Amygdala (tissue), 56 donors: ENCODE measurements at places on chromosomes 7 and 10.

DNA sequence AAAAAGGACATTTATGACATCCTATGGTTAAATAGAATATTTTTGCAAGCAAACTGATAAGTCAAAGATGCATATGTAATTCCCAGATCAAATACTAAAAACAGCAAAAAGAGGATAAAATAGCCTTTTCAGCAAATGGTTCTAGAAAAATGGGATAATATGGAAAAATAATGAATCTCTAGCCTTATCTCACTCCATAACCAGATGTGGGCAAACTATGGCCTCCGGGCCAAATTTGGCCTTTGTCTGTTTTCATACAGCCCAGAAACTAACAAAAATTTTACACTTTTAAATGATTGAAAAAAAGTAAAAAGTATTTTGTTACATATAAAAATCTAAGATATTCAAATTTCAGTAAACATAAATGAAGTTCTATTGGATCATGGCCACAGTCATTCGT is 215.4 kb upstream of the PRSS1 start:
- DNase-seq, result no peak

DNA sequence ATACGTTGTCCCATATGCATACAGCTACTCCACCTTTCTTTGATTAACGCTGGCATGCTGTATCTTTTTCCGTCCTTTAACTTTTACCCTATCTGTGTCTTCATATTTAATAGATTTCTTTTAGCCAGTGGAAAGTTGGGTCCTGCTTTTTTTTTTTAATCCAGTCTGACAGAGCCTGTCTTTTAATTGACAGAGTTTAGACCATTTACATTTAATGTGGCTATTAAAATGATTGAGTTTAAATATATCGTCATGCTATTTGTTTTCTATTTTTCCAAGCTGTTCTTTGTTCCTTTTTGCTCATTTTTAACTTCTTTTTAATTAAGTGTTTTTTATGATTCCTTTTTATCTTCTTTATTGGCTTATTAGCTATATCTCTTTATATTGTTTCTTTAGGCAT is 217.6 kb upstream of the NEBL start:
- DNase-seq, result no peak

DNA sequence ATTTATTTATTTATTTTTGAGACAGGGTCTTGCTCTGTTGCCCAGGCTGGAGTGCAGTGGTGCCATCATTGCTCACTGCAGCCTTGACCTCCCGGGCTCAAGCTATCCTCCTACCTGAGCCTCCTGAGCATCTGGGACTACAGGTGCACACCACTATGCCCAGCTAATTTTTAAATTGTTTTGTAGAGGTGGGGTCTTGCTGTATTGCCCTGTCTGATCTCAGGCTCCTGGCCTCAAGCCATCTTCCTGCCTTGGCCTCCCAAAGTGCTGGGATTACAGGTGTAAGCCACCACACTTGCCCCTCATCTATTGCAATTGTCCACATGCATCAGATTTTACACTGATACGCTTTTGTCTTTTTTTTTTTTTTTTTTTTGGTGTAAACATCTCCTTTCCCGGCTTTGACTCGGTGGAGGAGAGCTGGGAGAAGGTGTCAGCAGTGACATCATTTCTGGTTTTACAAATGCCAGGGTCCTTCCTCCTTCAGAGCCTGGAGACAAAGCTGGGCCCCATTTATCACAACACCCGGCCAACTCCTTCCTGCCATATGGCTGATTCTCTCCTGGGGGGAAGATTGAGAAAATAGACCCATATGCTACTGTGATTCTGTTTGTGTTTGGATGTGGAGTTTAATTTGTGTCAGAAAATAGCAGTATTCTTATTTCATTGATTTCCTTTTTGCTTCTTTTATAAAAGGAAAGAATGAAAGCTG is 61.3 kb downstream of the GALNT17 start:
- DNase-seq, result no peak

DNA sequence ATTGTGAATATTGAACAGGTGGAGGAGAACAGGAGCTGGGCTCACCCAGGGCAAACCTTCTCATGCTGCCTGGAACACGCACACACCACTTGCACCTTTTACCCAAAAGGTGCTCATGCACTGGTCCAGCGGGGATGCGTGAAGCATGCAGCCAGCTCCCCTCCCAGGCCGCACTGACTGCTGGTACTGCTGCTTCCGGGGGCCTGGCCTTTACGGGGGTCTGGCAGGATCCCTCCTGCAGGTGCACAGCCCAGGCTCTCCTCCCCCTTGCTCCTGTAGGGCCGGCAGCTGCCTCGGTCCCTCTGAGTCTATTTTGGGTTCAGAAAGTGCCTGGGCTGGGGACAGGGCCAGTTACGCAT is 221.7 kb downstream of the DNAJB6 start:
- no peak for DNase-seq

GRCh38 chr10:58517491-58518355 is 5.1 kb downstream of the BICC1 start:
- no peak for DNase-seq

- no peak for DNase-seq
Measured at GRCh38 chr7:12646139-12646538, 41.3 kb upstream of the ARL4A start.

GRCh38 chr7:2096692-2097387 is 135.9 kb downstream of the MAD1L1 start:
- DNase-seq, result no peak

DNA sequence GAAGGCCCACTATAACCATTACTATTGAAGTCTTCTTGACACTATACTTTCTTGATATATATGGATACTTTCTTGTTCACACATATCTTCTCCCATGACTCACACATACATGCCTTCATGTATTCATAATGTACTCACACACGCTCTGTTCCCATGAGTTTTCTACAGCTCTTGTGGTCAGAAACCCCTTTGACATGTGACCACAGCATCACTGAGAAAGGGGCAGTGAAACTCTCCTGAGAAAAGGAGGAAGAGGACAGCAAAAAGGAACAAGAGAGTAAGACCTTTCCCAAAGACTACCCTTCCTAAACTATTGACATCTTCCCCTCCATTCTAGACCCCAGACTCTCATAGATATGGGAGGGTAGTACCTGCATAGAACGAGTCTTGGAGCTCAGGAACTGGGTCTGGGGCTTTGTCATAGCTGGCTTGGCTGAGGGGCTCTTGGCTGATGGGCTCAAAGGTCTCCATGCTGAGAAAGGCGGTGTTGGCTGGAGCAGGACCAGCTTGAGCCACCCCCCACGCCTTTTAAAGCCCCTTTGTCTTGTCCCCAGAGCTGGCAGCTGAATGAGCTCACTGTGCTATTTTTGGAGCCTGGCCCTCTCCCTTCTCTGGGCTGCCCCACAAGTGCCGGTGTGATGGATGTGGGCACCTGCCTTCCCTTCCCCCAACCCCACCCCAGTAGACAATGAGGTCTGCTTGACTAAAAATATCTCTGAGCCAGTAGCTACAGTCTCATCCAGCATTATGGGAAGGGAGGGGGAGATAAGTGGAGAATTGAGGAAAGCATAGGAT is 5.1 kb downstream of the SYNPO2L start:
- peak; percentile 23 for DNase-seq

- DNase-seq, result no peak
Measured at GRCh38 chr10:44668336-44668735, 242.8 kb upstream of the TMEM72 start.

DNA sequence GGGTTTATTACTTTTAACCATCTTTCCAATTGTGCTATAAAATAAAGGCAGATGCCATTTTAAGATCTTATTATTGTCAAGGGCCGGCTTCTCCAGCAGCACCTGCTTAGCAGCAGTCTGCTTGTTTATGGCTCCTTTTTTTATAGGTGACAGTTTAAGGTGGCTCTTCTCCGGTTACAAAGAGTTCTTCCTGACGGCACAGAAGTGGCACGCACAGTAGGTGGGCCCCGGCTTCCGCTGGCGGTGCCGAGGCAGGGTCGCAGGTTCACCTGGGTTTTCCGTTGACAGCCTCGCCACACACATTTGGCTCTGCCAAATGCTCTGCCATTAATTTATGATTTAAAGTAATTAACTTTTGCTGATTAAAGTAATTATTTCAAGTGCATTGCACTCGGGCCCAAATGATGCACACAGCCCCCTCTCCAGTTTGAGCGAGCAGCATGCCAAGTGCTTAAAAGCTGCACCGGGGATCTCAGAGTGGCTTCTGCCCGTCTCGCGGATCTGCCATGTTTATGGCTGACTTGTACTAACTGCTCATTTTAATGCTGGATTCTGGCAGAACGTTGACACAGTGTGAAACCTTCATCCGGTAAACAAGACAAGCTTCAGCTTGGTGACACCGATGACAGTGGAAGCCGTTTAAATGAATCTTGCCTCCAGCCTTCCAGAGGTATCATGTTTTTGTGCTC is 355.1 kb upstream of the MKI67 start:
- no peak for DNase-seq

DNA sequence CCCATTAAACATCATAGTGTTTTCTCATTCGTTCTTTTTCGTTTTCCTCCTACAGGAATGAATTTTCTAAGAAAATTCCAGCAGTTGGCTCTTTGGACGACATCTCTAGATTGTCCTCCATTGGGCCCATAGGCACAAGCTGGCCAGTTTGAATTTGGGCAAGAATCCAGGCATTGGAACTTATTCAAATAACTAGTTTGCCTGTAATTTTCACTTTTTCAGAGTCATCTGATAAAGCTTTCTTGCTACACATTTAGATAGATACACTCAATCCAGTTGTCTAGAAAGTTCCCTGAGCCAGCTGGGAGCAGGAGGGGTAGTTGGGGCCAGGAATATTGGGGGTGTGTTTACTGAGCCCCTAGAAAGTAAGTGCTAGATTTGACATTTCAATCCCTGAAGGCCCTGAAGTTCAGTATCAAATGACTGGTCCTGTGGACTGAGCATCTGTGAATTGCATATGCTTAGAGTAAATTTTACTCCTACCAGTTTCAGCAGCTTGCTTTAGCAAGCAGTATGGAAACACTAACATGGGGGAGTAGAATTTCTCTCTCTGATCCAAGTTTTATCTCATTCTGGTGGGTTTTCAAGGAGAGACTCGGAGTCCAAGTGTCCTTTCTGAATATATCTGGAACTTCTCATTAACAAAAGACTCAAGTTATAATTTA is 5.2 kb downstream of the EGFR start:
- DNase-seq, result no peak

DNA sequence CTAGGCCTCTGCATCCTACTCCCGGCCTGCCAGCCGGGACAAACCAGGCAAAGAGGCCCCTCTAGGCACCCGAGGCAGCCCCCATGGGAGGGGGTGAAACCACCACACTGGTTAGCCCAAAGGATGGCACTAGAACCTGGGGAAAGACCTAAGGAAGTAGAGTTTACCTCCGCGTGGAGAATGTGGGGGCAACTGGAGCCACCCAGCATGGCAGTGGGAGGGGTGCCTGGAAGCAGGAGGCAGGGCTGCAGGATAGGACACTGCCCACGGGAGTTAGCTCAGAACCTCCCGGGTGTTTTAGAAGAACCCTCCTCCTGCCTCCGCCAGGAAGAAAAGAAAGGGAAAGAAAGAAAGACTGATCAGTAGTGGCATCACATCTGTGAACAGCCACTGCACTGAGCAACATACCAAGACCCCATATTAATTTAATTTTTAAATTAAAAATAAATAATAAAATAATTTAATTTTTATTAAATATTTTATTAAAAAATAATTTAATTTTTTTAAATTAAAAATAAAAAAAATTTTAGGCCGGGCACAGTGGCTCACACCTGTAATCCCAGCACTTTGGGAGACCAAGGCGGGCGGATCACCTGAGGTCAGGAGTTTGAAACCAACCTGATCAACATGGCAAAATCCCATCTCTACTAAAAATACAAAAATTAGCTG is 11.2 kb downstream of the AIFM2 start:
- DNase-seq, result no peak

- DNase-seq, result no peak
Measured at GRCh38 chr7:130901209-130901783, 167.3 kb upstream of the KLF14 start.

GRCh38 chr7:78071491-78072200 is 273.1 kb downstream of the PHTF2 start:
- DNase-seq, result no peak

GRCh38 chr10:70858759-70859158 is 29.6 kb downstream of the PCBD1 start:
- no peak for DNase-seq

DNA sequence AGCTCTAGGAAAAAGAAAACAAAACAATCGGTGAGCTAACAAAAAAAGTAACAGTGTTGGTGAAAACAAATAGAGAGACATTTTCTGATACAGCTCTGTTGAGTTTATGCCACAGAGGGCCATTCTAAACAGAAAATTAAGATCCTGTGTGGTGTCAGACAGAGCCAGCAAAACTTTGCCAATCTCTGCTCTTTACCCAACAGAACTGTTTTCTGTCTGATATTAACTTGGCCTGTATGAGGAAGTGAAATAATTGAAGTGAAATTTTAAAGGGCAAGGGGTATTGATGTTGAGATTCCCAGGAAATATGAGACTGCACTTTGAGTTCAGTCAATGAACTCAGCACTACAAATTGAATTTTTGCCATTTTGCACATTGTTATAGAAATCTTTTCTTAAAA is 101.0 kb downstream of the AOAH start:
- no peak for DNase-seq

- DNase-seq, result peak; percentile 1
Measured at GRCh38 chr10:102280397-102281101, 35.2 kb downstream of the GBF1 start.

DNA sequence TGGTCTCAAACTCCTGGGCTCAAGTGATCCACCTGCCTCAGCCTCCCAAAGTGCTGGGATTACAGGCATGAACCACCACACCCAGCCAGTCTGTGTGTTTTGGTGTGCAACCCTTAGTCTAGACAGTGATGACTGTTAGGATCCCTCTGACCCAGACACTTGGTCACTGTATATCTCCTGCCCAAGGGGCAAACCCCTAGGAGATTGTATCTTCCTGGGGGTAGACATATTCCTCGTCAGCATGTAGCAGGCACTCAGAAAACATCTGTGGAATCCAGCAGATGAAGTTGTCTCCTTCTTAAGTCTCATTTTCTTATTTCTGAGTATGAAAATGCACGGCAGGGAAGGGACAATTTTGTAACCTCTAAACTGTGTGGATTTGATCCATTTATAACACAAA is 292.5 kb downstream of the GFRA1 start:
- no peak for DNase-seq

DNA sequence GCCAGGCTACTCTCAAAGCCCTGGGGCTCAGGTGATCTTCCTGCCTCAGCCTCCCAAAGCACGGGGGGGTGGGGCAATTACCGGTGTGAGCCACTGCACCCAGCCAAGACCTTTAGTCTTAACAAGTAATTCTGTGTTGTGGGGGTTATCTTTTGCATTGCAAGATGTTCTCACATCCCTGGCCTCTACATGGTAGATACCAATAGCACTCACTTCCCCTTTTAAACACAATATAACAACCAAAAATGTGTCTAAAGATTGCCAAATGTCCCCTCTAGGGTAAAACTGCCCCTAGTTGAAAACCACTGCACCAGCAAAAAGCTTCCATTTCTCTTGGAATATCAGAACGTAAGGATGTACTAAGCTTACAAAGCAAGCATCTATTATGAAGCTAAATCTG is 225.0 kb downstream of the CTNNA3 start:
- DNase-seq, result no peak

DNA sequence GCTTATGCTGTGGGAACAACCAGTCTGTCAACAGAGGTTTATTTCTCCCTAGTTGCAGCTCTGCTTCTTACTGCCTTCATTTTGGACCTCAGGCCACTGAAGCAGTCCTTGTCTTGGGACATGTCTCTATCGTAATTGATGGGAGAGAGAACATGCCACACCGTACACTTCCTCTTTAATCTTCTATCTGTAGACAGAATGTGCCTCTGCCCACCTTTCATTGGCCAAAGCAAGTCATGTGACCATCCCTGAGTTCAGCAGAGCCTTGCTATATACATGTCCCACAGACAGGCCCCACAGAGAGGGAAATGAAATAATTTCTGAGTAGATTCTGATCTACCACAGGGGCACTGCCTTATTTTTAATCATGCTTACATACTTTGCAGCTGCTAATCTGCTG is 98.0 kb downstream of the KCND2 start:
- DNase-seq, result no peak
